ENCODE measurements at places on chromosomes 1 and 21.

DNA sequence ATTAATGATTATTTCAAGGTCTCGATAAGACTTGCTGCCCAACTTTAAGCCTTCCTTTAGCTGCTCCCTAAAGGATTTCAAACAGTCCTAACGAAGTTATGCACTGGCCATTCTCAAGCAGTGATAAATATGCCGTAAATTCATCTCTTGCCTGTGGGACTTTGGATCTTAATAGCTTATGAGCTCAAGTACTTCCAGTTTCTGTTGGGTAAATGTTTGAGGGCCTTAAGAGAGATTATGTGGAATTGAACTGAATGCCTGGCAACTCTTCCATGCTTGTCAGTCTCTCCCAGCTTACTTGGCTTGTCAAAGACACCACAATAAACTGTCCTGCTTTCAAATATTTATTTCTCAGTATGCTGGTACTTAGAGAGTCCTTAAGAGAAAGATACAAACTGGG, 3.5 kb upstream of the OR10J4 start:
- no peak for DNase-seq

DNA sequence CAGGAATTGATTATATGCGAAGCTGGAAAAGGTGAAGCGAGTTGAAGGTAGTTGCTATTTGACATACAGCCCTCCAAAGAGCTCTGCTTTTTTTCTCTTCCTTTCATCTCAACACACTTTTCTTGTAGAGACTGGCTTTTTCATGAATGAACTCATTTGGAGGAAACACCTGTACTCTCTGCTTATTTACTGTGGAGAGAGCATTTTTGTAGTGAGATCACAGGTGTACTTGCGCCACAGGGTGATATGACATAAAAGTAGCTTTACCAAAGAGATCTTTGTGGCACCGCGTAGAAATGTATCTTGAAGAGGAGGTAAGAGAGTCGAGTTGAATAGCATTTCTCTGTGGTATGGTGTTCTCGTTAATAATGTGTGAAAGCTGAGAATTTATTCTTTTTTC, 187.6 kb downstream of the VPS13D start:
- no peak for DNase-seq

DNA sequence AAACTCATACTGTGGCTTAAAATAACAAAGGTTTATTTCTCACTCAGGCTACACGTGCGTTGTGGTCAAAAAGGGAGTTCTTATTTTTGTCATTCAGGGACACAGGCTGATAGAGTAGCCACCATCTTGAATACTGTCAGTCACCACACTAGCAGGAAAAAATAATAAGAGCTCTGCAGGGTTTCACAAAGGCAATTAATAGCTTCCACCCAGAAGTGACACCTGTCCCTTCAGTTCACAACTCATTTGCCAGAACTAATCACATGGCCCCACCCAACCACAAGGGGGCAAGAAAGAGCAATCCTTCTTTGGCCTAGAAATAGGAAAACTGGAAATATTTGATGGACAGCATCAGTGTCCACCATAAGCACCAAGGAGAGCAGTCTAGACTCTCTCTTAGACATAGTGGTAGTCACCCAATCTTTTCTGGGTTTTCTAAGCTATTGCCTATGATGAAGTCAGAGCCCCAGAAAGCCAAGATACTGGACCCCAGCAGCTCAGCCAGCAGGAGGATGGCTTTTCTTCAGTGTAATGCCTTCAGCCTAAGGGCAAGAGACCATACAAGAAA, 8.2 kb downstream of the HAPLN2 start:
- no peak for DNase-seq

DNA sequence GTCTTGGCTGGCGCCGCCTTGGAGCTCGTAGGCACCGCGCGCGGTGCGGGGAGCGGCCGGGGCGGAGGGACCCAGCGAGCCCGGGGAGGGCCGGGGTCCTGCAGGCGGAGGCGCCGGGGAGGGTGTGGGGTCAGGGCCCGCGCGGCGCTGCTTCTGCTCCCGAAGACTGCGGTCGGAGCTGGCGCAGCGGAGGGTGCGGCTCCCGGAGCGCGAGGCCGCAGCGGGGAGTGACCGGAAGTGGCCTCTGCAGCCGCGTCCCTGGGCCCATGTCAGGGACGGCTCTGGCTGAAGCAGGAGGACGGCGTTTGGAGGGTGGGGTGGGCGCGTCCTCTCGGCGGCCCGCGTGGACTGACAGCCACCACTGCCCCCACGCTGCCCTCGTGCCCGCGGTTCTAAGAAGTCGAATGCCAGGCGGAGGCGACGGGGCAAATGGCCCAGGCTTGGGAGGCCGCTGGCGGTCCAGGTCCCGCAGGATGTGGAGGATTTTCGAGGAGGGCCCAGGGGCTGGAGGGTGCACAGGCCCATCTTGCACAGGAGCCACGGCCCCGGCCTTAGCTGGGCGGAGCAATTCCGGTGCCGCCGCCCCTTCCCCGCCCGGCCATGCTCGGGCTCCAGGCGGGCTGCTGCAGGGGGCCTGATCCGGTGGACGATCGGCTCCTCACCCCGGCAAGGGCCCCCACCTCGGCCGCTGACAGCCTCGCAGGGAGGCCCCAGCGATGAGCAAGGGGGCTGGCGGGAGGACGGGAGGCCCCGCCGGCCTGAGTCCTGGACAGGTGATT, 7.7 kb upstream of the ZNF669 start:
- no peak for DNase-seq

DNA sequence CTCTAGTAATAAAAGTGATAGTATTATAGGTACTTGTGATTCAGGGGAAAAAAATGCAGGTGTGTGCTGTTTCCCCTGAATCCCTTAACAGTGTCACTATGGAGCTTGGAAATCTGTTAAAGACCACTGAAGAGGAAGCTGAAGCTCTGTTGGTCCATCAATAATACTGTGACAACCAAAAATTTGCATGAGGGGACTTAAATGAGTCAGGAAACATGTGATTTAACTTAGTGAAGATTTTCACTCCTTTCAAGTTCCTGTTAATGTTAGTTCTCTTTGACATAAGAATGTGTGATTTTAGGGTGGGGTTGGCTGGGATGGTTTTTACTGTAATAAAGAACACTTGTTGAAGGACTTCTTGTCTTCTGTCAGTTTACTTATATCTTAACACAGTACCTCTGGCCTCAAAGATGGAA, 32.0 kb downstream of the VANGL2 start:
- no peak for DNase-seq

GRCh38 chr1:100971021-100971420, 54.6 kb downstream of the DPH5 start:
- DNase-seq = no peak

DNA sequence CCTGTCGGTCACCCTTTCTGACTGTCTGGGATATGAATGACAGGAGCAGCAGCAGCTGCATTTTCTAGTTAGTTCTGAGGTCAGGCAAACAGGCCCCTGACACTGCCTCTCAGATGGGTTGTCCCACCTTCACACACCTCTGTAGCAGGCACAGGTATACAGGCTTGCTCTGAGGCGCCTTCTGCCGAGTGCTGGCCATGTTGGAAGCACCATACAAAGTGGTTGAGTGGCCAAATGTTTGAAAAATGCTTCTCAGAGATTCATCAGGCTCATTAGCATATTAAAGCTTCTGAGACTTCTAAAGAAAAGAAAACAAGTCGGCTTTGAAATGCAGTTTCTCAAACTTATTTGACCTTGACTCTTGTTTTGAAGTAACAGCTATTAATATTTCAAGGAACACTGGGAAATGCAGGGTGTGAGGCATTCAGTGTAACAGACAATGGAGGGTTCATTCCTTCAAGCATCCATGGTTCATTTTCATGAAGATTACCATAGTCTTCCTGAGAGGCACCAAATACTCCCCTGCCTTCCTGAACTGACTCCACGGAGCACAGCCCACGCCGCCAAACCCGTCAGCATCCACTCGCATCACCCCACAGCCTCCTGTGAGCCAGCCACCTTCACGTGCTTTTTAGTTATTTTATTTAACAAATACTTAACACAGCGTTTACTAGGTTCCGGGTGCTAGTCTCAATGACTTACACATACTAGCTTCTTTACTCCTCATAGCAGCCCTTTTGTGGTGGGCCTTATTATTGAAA, 81.8 kb downstream of the KCNN3 start:
- DNase-seq = no peak

DNA sequence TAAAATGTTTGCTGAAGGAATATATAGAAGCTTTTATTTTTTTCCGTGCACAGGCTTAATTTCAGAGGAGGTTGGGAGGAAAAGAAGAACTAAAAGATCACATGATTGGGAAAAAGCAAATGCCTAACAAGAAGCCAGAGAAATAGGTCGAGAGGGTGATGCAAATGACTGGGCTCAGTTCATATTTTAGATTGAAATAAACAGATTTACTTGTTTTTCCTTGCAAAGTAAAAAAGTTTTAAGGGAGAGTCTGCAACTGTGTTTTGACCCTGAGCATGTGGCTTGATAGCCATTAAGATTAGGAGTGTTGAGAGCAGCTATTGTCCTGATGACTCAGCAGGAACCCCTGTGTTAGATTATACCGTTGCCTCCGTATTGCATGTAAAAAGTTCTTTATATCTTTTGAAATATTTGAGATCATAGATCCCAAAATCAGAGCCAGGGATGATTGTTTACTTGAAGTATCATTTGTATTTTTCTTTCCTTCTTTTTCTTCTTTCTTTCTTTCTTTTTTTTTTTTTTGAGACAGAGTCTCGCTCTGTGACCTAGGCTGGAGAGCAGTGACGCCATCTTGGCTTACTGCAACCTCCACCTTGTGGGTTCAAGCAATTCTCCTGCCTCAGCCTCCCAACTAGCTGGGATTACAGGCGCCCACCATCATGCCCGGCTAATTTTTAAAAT, 20.2 kb downstream of the CLIC4 start:
- no peak for DNase-seq

DNA sequence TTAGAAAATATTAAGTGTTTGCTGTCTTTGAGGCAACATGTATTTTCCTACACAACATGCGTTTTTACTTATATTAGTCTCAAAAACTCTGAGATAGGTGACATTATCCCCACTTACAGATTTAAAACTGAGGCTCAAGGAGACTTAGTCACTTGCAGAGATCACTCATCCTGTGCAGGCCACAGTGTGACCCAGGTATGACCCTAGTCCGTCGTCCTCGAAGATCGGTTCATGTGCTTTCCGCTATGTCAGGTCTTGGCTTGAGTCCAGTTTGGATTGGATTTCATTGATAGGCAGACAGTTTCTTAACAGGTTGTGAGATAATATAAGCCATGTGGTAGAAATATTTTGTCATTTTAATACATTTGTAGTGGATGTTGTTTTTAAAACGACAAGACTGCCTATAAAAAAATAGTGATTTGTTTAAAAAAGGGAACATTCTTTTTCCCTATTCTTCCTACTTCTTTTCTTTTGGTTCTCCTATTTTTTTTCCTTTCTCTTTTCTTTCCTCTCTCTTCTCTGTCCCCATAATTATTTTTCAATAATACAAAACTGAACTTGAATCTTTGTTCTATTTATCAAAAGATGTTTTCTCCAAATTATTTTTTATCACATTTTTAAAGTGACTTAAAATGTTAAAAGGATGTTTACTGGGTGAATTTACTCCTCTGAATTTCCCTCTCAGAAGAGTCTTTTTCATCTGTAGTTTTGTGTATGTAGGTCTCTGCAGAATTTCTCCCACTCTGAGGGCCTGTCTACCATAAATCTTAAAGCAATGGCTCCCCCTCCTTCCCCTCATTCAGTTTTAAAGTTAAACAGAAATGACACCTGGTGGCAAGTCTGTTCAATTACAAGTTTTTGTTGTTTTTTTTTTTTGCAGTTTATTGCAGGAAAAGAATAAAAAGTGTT, 81.8 kb downstream of the PHTF1 start:
- DNase-seq = no peak

GRCh38 chr1:13628218-13628617, 44.6 kb downstream of the PDPN start:
- no peak for DNase-seq

GRCh38 chr1:233664253-233664652, 50.3 kb downstream of the KCNK1 start:
- DNase-seq = no peak

DNA sequence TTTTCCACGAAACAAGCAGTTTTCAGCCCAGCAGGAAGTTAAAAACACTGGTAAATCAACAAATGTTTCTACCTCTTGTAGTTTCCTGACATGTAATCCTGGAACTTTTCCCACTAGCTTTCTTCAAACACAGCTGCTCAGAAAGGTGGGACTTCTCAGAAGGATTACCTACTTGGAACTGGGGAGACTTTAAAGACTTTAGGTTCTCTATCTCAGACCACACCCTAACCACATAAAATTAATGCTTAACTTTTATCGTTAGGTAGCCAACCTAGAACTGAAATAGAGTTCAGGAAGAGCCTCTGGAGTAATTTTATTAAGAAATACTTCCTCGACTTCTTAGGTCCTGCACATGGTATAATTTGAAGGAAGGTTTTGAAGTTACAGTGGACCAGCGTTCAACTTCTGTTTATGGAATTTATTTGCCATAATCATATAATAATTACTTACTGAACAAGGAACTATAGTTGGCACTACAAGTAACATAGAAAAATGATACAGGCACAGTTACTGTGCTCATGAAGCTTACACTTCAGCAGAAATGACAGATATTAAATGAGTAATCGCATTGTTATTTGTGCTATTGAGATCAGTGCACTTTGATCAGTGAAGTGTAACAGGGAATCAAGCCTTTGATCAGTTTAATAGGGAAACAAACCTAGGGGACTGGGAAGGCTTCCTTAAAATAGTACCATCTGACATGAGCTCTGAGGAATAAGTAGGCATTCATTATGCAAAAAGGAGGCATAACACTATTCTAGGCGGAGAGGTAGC, at the start of gene BCL2L15:
Gene BCL2L15, minus strand, starts transcription at position 180 of the 774 bp plus-strand sequence. CDS start 206 bp downstream, outside the sequence.
- no peak for DNase-seq

DNA sequence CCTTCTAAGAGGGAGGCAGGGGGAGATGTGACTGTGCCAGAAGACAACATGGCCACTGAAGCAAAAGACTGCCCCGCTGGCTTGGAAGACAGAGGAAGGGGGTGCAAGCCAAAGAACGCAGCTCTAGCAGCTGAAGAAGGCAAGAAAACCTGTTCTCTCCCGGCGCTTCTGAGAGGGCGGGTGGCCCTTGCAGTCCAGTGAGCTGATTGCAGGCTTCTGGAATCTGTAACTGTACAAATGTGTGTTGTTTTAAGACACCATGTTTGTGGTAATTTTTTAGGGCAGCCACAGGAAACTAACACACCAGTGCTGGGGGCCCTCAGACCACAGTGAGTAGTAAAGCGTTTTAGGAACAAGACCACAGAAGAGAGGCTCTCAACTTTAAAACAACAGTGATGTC, 47.0 kb downstream of the CD46 start:
- DNase-seq = no peak

DNA sequence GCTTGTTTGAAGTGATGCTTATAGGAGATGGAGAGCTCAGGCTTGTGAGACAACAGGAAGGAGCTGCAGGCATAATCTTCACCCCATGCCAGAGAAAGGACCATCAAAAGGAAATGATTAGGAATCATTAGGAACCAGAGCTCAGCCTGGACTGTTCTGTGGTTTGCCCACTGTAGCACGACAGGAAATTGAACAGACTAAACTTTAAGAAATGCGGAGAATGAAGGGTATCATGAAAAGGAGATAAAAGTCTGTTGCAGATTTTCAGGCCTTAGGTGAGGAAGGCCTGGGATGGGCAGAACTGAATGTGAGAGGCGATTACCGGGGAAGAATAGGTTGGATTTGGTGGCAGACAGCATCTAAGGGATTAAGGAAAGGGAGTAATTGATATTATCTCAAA, 292.0 kb upstream of the PLXNA2 start:
- DNase-seq = no peak
